ENCODE measurements at places on chromosomes 12 and 14.

- no peak for DNase-seq
Observed at GRCh38 chr12:81573228-81573627, 185.9 kb downstream of the PPFIA2 start.

DNA sequence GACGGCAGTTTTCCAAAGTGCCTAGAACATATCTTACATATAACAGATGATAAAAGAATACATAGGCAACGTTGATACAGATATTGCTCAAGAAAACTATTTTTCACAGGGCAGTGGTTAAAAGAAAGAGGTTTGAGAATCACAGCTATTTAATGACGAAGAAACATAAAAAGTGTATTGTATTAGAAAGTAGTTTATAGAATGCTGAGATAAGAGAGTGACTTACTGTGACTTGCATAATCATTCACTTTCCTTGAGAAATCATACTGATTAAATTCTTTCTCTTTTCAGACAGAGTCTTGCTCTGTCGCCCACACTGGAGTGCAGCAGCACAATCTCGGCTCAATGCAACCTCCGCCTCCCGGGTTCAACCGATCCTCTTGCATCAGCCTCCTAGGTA is 57.7 kb downstream of the PPP1R12A start:
- no peak for DNase-seq

GRCh38 chr14:103332143-103332919 is 1.7 kb upstream of the EIF5 start:
- DNase-seq: no peak

DNA sequence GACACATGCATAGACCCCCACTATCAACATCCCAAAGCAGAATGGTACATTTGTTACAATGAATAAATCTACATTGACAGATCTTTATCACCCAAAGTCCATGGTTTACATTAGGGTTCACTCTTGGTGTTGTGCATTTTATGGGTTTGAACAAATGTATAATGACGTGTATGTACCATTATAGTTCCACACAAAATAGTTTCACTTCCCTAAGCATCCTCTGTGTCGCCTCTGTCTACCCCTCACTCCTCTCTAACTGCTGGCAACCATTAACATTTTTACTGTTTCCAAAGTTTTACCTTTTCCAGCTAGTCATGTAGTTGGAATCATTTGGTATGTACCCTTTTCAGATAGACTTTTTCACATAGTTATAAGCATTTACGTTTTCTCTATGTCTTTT is 69.5 kb upstream of the LMO3 start:
- no peak for DNase-seq

DNA sequence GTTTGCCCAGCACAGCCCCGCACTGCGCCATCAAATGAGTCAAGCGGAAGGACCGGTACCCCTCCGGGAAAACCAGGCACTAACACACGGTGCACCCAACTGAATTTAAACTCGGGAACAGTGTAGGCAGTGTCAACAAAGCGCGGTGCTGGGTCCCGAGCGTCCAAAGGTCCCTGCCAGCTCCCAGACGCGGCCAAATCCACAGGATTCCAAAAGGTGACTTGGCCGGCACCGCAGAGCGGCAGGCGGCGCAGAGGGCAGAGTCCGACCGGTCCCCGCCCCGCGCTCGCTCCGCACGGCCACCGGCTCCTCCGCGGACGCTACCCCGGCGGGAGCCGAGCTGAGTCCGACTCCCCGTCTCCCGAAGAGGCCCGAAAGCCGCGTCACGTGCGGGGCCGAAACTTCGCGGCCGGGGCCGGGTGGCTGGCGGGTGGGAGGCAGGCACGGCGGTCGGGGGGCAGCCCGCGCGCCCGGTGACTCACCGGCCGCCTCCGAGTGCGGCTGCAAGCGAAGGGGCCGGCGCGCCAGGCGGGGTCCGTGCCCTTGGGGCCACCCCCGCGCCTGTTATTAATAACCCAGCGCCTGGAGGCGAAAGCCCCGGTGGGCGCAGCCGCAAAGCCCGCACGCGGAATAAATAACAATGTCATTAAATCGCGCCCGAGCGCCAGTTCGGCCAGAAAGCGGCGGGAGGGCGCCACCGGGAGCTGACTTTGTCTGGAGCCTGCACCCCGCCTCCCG is 863 bp downstream of the DENND5B start:
- DNase-seq: peak; percentile 69

GRCh38 chr14:56798447-56799342 is 11.6 kb downstream of the OTX2 start:
- no peak for DNase-seq

DNA sequence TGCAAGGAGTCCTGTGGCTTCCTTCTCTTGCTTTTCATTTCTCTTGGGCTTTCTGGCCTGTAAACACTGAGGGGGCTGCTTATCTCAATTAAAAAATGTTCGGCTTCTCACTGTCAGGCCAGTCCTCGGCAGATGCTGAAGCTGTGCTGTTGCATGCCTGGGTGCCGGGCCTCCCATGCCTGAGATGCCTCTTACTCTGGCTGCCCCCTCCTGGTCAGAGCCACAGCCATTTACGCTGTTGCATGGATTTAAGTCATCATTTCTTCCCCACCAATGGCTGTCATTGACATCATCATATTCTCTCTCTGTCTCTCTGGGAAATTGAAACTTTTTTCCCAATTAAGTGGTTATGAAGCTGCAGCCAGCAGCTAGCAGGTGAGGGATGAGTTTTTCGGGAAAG is 53.7 kb downstream of the FOXN4 start:
- DNase-seq: no peak

- peak; percentile 52 for DNase-seq
Observed at GRCh38 chr12:53115112-53115890, 12.0 kb downstream of the SOAT2 start.

- DNase-seq: no peak
Observed at GRCh38 chr12:105198961-105199360, 37.0 kb downstream of the APPL2 start.

GRCh38 chr14:73014105-73014504 is 12.8 kb downstream of the ZFYVE1 start:
- no peak for DNase-seq

GRCh38 chr14:99921425-99921824 is 128.2 kb downstream of the EML1 start:
- DNase-seq: no peak

DNA sequence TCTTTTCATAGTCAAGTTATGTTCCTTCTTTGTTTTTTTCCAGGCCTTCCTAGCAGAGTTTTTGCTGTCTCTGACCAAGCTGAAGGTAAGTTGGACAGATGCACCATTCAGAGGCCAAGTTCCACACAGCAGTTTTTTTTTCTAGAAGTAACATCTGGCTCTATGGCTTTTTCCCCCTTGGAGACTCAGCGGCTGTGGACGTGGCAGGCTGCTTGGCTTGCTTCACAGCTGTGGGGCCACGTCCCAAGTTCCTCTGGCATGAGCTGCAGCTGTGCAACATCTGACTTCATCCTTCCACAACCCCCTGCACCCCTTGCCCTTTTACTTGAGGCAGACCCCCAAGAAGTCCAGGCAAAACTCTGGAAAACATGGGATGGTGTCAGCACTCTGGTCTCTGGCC is 24.2 kb upstream of the RHOJ start:
- peak; percentile 57 for DNase-seq

GRCh38 chr12:24903329-24904088 is 45.4 kb downstream of the BCAT1 start:
- DNase-seq: no peak

- DNase-seq: no peak
Observed at GRCh38 chr12:98743362-98743953, 98.4 kb downstream of the APAF1 start.

- no peak for DNase-seq
Observed at GRCh38 chr12:75087654-75088053, 122.0 kb downstream of the KCNC2 start.

DNA sequence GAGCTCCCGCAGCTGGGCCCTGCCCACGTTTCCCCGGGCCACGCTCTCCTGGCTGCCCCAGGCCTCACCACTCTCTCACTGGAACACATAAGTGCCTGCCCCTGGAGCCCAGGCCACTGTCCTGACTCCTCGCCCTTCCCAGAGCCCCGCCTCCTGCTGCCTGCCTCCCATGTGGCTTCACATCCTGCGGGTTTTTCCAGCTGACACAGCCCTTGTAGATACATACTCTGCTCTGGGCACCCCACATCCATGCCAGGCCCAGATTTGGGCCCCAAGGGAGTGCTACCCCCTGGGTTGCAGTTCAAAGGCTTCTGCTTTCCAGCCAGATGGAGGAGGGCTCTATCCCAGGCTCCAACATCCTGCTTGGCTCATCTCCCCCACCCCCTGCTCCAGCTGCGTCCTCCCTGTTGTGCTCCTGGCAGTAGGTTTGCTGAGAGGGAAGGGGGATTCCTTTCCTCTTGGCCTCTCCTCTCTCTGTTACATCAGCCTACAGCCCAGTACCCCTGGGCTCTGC is 60.1 kb downstream of the TSPAN9 start:
- DNase-seq: peak; percentile 83

DNA sequence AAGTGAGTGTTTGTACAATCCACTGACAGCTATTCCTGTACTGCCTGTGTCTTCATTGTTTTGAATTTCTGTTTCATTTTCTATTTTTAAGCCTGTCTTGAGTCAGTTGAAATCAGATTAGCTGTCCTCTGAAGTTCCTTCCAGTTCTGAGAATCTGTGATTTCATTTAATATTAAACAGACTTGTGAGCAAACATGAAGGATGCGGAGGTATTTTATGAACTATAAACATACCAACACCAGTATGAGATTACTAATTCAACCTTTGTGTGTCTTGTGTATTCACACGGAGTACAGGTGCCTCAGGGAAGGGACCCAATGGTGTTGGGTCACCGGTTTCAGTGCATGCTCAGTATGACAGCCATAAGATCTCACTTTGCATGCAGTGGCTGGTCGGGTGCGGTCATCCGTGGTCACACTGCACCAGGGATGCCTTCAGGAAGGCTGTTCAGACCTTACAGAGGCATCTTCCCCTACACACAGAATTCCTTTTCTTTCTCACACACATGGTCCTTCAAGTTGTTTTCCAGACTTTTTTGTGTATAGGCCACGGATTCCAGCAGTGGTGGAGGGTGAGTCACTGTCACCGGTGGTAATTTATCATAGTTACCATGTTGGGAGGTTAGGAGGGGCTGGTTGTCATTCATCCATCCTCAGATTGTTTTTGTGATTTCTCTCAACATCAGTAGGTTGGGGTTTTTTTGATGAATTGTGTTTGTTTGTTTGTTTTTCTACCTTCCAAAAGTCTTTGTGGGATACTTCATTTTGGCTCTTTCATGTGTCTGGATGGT is 103.0 kb upstream of the SFSWAP start:
- peak; percentile 5 for DNase-seq

GRCh38 chr12:16088421-16088820 is 177.3 kb downstream of the DERA start:
- DNase-seq: no peak

DNA sequence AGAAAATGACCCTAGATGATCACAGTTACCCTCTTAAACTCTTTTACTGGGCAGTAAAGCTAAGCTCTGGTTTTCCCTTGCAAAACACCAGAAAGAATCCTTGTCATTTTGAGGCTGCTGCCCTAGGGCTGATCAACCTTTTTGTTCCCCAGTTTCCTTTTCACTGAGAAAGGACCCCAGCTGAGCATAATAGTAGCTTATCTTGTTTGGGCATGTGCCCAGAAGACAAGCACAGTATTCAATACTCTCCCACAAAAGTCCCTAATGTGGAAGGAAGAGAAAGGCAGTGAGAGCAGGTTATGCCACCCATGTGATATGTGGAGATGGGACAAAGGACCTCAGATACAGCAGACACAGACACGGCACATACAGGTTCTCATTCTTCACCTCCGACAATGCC is 332.6 kb upstream of the TMPO start:
- no peak for DNase-seq

- peak; percentile 75 for DNase-seq
Observed at GRCh38 chr12:52203079-52203921, 11.5 kb upstream of the KRT80 start.

DNA sequence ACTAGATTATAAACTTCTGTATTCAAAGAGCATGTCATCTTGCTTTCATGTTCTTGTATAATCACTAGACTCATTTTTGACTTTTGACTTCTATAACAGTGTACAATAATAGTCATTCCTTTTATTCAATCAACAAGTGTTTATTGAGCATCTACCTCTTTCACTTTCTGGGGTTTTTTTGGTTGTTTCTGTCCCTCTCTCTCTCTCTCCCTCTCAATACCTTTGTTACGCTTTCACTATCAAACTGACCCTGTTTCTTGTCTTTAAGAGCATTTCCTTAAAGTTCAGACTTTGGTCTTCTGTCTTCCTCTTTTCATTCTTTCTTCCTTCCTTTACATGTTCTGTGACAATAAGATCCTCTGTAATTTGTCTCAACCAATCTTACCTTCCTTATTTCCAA is 49.5 kb downstream of the GPR137C start:
- no peak for DNase-seq

DNA sequence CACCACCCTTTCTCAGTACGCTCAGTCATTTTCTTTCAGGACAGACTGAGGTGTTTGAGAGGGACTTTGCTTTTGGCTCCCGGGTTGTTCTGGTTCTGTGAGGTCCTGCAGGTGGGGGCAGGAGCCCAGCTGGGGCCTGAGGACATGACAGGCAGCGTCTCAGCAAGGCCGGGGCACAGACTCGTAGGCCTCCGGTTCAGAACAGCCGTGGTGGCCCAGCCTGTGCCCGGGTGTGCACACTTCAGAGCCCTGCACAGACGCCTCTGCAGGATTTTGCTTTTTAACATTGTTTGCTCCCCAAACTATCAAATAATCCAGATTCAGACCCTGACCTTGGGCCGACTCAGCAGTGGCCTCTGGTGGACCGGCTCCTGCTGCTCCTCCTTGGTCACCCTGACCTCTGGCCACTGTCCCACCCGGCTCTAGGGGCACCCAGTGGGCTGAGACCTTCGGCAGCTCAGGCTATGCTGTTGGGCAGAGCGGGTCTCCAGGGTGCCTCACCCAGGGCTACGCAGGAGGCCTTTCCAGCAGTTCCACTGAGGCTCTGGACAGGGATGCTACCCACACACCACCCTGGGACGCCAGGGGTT is 65.2 kb downstream of the ADGRD1 start:
- no peak for DNase-seq

- DNase-seq: peak; percentile 72
Observed at GRCh38 chr14:103561381-103562178, 877 bp downstream of the BAG5 start.

DNA sequence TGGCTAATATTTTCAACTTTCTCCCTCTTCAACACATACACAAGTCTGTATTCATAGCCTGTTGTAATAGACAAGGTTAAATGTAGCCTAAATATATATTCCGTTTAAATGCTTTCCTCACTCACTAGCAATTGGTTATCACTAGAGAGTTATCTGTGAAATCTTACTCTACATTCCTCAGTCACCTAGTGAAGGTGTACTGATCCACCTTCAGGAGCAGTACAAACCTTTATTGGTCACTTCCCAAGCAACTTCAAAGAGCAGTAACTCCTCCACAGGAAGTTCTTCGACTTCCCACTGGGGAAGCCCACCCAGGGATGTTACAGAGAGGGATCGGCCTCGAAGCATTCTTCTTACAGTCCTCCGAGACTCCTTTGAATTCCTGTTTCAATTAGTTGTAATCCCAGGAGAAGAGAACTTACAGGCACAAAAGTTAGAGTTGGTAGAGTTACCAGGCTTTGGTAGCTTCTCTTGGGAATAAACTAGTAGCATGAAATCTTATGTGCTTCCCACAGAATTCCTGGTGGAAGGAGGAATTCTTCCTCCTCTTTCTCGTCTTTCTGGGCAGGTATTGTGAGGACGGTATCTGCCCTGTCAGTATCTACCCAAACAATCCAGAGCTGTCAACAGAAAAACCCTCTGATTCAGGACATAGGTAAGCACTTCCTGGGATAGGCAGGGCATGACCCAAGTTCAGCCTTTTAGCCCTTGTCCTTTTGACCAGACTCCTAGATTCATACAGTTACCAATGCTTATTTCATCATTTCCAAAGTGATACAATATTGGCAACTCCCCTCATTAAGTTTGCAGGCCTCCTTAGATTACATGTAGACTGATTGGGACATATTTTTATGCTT is at the start of gene GYS2:
GYS2 (minus strand) TSS at position 603 of the 857 bp plus-strand sequence; CDS start at position 348, 255 bp downstream.
- no peak for DNase-seq

- peak; percentile 55 for DNase-seq
Observed at GRCh38 chr14:99754141-99755067, 38.8 kb upstream of the EML1 start.
